GM12891 (cell line): ENCODE measurements at places on chromosomes 12 and 14.

- DNase-seq: no peak
Observed at GRCh38 chr12:124599074-124599999, 31.9 kb upstream of the NCOR2 start.

DNA sequence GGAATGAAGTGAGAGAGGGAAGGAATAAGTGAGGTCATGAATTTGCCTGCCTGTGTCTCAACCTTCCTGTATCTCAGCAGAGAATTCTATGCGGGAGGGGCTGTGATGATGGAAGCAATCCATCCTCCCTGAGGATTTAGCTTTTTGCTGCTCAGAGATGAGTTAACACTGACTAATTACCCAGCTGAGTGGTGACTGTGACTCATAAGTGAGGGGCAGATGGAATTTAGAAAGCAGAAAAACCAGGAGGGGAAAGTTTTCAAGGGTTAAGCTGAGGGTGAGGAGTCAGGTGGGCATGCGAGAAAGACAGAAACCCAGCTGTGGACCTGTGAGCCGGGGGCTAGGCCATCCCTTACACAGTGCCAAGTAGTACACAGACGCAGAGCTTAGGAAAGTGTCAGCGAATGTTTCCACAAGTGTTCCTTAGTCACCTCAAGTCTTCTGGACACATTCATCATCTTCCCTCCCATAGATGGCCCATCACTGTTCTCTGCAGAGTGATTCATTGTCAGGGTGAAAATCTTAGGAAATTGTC is 277.9 kb downstream of the IPO8 start:
- no peak for DNase-seq

DNA sequence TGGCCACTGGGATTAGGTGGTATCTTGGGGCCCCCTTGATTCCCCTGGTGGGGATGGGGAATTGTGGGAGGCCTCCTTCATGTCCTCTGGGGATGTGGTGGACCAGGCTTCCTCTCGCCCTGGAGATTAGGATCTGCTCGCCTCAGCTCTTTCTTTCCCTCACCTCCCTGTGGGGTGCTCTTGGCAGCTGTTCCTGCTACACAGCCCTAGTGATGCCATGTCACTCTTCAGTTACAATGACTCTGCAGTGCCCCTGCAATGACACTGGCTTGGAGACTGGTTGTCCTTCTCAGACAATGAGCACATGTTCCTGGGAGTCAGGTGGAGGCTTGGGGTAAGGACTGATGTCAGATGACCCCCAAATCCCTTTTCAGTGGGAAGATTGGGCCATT is 83.9 kb downstream of the ADCK1 start:
- DNase-seq: no peak

GRCh38 chr12:110475426-110475825 is 6.8 kb downstream of the FAM216A start:
- DNase-seq: no peak

GRCh38 chr14:85873006-85873405 is 343.1 kb downstream of the FLRT2 start:
- DNase-seq: no peak

DNA sequence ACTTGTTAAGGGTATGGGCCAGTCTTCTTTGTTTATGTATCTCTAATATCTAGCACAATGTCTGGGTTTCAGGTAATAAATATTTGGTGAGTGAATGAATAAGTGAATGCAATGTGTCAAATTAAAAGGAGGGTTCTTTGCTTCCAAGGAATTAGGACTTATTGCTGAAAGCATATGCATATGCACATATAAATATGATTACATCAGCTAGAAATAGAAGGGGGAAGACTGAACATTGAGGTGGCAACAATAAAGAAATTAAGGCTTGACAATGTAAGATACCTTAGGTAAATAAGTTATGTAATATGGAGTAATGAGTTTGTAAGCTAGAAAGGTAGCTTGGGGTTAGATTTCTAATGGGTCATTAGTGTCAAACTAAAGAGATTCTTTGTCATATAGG is 37.7 kb downstream of the KCNMB4 start:
- DNase-seq: no peak

GRCh38 chr12:15862840-15863239 is 19.3 kb upstream of the STRAP start:
- DNase-seq: no peak

DNA sequence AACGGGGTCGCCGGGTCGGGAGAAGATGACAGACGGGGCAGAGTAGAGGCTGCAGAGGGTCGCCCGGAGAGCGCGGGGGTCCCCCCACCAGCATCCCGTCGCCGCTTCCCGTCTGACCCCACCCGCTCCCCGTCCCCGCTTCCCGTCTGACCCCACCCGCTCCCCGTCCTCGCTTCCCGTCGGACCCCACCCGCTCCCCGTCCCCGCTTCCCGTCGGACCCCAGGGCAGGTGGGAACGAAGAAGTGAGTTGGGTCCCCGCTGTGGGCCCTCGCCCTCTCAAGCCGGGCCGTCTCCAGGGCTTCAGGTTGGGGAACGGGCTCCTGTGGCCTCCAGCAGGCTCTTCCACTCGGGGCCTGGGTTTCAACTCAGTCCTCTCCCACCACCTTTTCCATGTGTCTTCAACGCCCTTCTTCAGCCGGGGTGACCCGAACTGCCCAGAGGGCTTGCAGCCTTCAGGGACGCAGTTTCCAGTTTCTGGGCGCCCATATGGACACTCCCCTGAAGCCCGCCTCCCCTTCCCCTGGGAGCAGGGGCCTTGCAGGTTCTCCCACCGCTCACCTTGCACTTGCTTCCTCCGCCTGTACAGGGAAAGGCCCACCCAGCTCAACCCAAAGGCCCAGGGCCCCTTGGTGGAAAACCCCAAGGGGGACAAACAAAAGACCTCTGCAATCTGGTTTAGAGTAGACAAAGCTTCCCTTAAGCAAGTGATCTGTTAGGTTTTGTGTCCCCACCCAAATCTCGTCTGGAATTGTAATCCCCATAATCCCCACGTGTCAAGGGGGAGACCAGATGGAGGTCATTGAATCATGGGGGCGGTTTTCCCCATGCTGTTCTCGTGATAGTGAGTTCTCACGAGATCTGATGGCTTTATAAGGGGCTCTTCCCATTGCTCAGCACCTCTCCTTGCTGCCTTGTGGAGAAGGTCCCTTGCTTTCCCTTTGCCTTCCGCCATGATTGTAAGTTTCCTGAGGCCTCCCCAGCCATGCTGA is 66.5 kb downstream of the TNFAIP2 start:
- DNase-seq: no peak

DNA sequence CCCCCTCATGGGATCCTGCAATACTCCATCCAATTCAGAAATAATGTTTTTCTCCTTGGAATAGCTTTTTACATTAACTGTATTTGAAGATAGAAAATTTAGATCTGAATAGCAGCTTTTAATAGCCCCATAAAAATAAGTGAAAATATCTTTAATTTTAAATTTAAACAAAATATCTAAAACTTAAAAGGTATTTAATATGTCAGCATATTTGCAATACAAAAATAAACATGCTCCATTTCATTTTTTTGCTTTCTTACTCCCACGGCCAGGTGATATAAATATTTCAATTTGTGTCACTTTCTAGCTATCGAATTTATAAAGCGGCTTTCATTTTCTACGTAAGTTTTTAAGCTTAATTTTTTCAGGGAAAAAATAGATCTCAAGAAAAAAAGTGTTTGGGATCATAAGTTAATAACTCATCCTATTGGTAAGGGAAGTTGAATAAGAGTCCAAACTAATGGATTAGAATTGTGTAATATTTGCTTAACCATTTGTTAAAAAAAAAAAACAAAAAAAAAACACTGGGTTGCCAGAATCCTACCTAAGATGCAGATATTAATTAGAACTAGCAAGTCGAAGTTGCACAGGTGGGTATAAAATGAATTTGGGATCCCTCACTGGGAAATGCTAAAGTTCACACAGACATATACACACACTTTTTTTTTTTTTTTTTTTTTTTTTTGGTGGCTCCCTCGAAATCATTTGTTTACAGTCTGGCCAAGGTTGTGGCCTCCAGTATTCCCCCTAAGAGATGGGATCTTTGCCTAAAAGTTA is 47.6 kb downstream of the PPP2R5C start:
- no peak for DNase-seq

GRCh38 chr12:88291498-88292131 is 149.5 kb downstream of the TMTC3 start:
- no peak for DNase-seq
